Fibroblast of mammary gland (primary cell): ENCODE measurements at places on chromosomes 1 and 21.

- DNase-seq = peak; percentile 63
Observed at GRCh38 chr1:221961532-221962292, 219.8 kb upstream of the DUSP10 start.

DNA sequence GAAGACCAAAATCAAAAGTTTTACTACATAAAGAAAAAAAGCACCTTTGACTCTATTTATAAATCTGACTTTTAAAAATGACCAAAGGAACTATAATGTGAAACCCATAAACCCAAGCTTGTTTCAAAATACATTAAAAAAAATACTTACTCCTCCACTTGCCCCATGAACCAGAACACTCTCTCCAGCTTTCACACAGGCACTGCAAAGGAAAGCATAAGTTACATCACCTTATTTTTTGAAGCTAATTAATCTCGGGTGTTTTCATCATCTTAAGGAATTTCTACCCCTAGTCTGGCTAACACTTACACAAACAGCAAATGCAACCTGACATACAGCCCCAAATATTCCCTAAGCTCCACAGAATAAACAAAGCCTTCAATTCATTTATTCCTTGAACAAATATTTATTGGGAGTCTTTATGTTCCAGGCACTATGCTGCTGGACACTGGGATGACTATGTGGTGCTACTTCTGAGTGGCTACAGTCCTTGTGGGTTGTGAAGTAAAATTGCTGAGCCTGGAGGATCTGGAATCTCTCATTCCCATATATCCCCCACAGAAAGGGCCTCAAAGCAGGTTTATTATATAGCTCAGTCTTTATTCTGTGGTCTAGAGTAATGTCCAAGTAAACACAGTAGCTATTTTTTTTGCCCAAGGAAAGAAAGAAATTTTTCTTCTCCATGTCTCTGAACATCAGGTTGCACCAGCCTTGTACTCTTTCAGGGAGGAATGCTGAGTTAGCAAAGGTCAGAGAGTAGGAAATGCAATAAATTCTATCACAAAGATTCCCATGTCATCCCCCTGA is 18.2 kb downstream of the CRYZ start:
- DNase-seq = no peak

GRCh38 chr1:167791281-167792187 is 69.8 kb downstream of the MPZL1 start:
- DNase-seq = peak; percentile 99

- DNase-seq = no peak
Observed at GRCh38 chr1:204385727-204386126, 25.9 kb downstream of the PPP1R15B start.

GRCh38 chr1:227887697-227888403 is 59.9 kb downstream of the WNT9A start:
- DNase-seq = no peak

- DNase-seq = peak; percentile 64
Observed at GRCh38 chr1:233394860-233395717, 67.6 kb downstream of the MAP3K21 start.

DNA sequence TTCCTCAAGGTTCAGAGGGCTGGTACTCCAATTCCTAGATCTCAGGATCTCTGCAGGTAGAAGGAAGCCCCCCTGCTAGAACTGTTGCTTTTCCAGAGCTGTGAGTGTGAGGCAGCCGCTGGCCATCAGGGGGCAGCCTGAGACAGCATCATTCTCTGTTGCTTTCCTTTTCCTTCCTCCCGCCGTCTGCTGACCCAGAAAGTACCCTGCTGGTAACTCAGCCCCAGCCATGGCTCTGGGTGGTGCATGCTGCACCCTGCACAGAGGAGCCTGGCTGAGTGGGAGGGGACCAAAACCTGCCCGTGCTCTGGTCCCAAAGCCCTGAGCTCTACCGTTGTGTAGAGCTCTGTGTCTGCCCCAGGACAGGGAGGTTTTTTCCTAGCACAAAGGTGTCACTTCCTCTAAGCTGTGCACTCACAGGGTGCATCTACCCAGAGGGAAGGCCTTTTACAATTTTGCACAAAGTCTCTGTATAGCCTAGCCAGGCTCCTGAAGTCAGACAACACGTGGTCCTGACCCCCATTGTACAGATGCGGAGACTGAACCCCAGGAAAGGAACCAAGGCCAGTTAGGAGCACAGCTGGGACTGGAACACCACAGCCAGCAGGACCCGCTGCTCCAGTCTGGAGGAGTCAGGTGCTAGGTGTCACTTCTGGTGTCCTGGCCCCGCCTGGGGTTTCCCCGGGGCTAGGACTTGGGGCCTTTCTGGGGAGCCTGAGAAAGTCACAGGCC is 5.6 kb upstream of the FAM131C start:
- DNase-seq = peak; percentile 63

DNA sequence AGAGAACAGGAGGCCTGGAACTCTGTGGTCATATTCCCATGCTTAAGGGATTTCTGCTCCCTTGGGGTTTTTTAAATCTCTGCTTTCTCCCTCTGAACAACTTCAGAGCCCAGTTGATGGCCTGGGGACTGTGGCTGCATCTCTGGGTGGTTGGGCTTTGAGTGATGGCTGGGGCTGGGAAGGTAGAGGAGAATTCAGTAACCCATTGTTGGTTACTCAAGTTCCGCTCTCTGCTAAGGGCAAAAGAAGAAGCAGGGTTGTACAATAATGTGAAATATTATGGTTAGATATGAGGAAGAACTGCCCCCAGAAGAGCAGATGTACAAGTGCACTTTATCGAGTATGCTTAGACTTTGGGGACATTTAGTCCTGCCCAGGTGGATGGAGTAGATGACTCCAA is 72.1 kb upstream of the CNTN2 start:
- DNase-seq = no peak

DNA sequence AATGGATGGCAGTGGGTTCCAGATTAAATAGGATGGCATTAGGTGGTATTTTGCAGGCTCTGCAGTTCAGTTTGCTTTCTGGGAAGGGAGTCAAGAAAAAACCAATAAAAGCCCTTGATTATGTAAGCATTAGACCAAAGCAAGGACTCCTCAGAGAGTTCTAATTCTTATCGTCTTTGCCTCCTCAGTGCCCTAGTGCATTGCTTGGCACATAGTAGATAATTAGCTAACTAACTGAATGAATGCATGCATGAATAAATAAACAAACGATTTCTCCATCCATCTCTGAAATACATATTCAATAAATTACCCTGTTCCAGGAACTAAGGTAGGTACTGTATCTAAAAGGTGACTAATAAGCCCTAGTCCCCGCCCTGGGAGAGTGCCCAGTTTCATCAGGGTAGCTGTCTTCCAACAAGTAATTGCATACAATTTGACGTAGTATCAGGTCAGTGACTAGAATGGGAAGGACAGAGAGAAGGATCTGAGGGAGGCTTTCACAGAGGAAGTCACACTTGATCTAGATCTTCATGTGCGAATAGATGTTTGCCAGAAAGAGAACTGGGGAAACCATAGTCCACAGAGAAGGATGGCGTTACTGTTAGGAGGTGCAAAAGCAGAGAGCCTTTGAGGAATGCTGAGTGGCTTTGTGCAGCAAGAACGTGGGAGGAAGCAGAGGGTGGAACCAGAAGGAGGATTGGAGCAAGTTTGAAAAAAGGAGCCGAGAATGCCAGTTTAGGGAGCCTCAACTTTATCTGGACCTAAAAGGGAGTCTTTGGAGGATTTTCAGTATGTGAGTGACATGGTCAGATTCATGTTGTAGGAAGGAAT is 111.4 kb downstream of the TBX19 start:
- no peak for DNase-seq

DNA sequence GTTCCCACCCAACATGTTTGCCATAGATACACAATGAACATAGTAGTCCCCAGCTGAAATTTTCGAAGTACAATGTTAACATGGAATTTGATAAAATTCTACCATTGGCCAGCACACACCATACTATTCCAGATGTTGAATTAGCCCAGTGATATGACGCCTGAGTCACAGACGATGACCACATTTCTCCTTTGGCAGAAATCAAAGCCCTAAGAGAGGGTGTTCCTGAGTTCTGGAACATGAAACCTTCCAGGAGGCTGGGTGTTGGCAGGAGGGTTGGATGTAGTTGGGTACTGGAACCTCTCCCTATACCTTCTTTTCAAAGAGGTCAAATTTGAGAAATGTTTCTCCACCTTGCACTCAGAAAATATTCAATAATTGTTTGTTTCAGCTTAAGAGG is 37.8 kb downstream of the LPAR3 start:
- DNase-seq = peak; percentile 83

GRCh38 chr1:156571261-156571852 is 1.0 kb downstream of the IQGAP3 start:
- DNase-seq = peak; percentile 94

DNA sequence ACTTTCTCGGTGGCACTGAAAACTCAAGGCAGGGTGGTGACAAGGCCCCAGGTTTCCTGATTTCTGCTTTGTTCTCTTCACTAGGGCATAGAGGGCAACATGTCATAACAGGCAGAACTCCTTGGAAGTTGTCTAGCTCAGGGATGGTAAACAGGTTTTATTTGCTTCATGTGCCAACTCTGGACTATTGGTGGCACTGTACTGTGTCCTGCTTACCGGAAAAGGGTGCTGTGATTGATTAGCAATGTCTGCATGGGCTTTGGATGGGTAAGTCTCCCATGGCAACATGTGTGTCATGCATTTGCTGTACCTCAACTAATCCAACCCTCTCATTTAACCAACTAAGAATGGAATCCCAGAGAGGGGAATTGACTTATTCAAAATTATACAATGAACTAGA is 70.7 kb upstream of the USP24 start:
- peak; percentile 22 for DNase-seq

- no peak for DNase-seq
Observed at GRCh38 chr21:21851205-21851604, 853.0 kb downstream of the NCAM2 start.

DNA sequence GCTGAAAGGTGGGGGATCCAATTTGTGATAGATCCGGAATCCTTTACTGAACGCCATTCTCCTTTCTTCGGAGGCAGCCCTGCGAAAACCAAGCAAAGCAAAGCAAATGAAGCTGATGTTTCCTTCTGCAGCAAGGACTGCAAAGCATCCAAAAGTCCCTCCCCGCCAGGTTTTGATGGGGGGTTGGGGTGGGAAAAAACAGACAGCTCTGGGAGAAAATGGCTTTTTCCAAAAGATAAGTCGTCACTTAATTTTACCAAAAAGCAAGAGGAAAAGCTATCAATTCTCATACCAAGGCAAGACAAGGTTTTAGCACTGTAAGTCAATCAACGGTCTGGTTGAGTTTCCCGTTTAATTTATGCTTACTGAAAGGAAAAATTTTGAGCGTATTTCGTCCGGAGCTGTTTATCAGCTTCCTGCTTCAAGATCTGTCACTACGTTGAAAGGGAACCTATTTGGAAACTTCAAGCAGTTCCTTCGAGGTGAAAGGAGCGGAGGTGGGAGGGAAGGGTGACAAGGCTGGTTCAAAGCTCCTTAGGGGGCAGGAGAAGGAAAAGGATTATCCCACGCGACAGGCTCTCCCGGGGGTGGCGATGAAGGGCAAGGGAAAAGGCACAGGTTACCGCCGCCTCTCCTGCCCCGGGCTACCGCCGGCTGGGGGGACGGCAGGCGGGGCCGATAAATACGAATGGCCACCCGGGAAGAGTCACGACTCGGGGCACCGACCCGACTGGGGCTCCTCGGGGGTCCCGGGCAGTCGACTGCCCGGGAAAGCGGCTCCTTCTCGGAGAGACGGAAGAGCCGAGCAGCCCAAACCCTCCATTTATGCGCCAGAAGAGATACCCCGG is 750 bp downstream of the SYNJ1 start:
- DNase-seq = peak; percentile 28

GRCh38 chr1:78040484-78041089 is 5.2 kb upstream of the GIPC2 start:
- no peak for DNase-seq

GRCh38 chr1:234288946-234289345 is 84.3 kb upstream of the COA6 start:
- no peak for DNase-seq

- DNase-seq = no peak
Observed at GRCh38 chr1:57116871-57117270, 151.1 kb upstream of the C8B start.
